ENCODE measurements at places on chromosomes 2 and 18.

GRCh38 chr18:27856820-27857219 is 320.1 kb downstream of the CDH2 start:
- DNase-seq, result no peak

- DNase-seq, result peak; percentile 13
Observed at GRCh38 chr2:232333361-232334135, 45.0 kb upstream of the ALPP start.

GRCh38 chr18:79326413-79327198 is 69.1 kb upstream of the NFATC1 start:
- no peak for DNase-seq

DNA sequence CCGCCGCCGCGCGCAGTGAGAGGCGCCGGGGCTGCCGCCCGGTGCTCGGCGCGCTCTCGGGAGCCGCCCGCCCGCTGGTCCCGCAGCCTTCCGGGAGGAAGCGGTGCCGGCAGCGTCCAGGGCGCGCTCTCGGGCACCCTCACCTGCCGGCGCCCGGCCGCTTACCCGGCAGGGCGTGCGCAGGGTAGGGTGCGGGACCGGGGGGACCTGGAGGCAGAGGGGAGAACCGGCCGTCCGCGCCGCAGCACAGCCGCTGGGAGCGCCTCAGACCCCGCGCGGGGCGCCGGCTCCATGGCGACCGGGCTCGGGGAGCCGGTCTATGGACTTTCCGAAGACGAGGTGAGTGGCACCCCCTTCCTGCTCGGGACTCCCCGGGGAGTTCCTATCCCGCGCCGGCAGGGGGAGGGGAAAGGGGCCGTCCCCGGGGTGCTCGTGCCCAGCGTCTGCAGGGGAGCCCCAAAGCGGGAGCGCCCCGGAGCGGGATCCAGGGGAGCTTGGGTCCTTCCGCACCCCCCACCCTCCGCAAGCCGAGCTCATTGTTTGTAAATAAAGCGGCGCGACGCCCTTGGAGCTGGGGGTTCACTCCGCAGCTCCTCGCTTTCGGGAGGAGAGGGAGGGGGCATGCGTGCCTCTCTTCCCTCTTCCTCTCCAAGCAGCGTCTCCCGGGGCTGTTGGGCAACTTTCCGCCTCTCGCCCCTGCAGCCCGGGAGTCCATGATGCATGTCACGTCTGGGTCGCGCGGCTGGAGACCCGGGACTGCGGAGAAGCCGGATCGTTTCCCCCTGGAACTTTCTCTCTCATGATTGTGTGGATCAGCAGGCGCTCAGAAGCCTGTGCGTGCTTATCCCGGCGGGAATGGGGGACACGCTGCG is 580 bp downstream of the NEDD4L start:
- DNase-seq, result peak; percentile 64

GRCh38 chr2:26456440-26457250 is 21.3 kb downstream of the OTOF start:
- peak; percentile 62 for DNase-seq

DNA sequence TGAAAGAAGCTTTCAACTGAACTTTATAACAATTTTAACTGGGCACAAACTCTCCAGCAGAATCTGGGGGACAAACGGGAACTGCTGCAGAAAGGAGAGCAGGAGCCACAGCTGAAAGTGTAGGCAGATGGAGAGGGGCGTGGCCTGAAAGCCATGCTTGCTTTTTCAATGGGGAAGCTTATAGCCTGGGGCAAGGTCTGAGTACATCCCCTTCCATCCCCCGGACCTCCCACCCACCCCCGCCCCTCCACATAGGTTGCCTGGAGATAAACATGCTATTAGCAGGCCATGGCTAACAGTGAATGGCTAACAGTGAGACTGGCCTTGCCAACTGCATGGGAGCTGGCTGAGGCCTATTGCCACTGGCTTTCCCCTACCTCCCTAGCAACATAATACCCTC is 317.9 kb upstream of the TANK start:
- DNase-seq, result no peak

DNA sequence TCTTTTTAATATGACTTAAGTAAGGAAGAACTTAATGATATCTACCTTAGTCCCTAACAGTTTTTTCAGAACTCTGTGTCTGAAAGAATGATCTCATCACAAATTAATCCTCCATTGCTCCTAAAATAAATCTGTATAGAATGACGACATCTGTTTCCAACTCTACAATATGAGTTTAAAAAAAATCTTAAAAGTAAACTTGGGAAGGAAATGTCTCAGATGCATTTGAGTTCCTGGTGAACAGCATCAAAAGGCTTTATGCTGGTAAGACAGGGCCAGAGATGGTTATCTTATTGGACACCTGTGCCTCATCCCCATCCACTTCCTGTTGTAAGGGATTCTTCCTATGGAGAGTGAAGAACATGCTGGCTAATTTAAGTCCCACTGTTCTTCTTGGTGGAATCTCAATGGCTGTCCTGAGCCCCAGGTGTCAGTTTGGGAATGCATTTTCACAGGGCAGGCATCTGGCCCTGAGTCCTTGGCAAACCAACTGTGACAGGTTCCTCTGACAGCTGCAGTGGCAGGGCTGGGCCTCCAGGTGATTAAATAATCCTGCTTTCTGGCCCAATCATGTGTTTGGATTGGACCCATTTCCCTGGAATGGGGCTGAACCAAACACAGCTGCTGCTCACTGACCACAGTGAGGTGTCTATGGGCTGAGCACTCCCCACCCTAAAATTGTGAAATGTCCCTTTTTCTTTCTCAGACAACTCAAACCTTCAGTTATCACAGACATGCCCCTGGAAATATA is 12.9 kb upstream of the NCKAP5 start:
- peak; percentile 51 for DNase-seq

DNA sequence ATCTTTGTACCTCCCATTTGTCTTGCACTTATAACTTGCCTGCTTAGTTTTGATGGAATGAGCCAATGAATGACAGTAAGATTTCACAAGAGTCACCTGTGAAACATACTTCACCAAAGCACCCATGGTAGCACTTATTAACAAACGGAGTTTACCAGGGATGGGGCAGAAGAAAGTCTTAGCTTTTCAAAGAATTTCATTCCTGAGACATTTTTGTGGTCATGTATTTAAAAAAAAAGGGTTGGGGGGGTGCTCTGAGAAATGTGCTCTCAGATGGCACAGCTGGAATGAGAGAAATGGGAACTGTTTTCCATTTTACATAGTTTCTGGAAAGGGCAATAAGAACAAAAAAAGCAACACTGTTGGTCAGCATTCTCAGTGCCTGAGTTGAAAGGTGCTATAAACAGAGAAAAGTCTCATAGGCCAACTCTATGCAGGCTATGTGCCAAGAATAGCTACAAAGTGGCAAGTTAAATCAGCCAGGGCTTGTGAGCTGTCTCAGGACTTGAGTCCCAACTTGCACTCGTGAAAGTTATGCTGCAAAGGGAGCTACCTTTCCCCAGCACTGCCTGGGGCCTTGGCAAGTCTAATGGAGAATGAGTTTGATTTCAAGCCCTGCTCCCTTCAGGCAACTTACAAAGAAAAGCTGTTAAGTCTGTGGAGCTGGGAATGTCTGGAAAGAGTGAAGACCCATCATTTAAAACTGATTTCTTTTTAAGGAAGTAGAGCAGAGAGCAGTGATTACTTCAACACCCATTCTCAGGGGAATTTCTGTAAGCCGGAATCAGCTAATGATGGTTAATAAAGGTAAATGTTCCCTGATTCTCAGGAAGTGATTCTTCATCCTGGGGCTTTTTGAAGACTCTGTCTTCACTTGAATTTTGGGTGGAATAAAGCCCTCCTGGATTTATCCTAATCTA is 170.6 kb downstream of the SLC8A1 start:
- peak; percentile 87 for DNase-seq

- DNase-seq, result peak; percentile 79
Observed at GRCh38 chr2:197889041-197889440, 84.6 kb downstream of the PLCL1 start.

GRCh38 chr2:201432621-201433393 is 18.5 kb downstream of the TRAK2 start:
- peak; percentile 52 for DNase-seq

- DNase-seq, result no peak
Observed at GRCh38 chr2:586641-587076, 90.5 kb downstream of the TMEM18 start.

- no peak for DNase-seq
Observed at GRCh38 chr2:15642815-15643500, 51.3 kb downstream of the DDX1 start.

DNA sequence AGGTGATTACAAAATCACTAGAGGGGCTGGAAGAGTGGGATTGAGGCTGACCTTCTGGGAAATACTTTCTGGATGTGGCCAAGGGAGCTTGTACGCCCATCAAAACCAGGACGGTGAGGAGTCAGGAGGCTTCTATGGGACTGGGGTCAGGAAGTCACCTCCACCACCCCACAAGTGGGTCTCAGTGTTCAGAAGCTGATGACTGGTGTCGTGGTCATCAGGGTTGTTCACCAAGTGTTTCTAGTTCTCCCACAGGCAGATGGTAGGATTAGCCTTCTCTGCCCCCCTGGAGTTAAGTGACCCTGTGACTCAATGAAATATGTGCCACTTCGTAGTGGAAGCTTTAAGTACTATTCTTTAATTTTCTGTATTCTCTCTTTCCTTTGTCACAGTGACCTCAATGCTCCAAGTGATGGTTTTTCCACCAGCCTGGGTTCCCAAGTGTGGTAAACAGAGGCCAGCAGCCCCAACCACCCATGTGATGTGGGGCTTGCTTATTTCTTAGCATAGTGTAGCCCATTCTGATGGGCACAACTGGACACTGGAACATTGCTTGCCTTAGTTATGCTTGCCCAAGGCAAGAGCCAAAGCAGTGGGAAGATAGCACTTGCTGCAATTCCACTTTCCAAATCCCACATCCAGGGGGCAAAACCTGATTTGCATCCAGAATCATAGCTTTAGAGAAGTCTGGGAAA is 258.8 kb downstream of the CYP26B1 start:
- peak; percentile 52 for DNase-seq

GRCh38 chr2:27093430-27094352 is 7.1 kb downstream of the KHK start:
- no peak for DNase-seq

DNA sequence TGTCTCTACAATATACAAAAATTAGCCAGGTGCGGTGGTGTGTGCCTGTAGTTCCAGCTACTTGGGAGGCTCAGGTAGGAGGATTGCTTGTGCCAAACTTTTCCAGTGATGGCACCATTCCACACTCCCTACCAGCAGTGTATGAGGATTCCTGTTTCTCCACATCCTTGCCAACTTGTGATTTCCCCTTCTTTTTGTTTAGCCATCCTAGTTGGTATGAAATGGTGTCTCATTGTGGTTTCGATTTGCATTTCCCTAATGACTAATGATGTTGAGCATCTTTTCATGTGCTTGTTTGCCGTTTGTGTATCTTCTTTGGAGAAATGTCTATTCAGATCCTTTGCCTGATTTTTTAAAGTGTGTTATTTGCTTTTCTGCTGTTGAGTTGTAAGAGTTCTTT is 41.0 kb downstream of the EPB41L5 start:
- DNase-seq, result peak; percentile 68

DNA sequence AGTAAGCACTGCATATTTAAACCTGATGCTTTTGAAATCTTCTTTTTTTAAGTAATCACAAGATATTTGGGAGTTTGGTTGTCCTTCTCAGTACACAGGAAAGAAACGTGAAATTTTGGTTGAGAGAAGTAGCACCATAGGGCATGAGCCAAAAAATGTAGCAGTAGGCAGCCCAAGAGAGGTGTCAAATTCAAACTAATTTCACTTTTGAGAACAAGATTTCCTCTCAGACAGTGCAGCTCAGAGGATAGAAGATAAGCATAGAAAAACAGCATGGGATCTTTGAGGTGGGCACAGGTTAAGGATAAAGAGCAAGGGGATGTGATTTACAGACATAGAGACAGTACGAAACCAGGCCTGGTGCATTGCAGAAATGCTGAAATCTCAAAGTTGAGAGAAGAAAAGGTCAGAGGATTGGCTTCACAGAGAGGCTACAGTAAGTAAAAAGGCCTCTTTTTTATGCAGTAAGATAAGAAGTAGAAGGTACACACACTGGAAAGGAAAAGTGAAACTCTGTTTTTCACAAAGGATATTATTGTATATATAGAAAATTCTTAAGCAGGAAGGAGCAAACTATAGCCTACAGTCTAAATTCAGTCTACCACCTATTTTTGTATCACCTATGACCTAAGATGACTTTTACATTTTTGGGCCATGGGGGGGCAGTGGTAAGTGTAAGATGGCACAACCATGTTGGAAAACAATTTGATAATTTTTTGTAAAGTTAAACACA is 89.8 kb downstream of the PKP4 start:
- no peak for DNase-seq

DNA sequence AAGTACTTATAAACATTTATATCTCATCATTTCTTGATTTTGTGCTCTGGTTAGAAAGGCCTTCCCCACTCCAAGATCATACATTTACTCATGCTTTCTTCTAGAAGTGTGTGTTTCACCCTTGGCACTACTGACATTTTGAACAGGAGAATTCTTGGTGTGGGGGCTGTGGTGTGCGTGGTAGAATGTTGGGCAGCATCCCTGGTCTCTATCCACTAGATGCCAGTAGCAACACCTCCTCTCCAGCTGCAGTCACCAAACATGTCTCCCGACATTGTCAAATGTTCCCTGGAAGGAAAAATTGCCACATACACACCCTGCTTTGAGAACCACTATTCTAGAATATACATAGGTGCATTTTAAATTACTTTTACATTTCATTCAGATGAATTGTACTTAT is 8.7 kb upstream of the TGIF1 start:
- peak; percentile 18 for DNase-seq

GRCh38 chr18:63379639-63379962 is 12.6 kb upstream of the KDSR start:
- DNase-seq, result no peak

- DNase-seq, result no peak
Observed at GRCh38 chr2:143942486-143942885, 577.4 kb downstream of the ZEB2 start.

DNA sequence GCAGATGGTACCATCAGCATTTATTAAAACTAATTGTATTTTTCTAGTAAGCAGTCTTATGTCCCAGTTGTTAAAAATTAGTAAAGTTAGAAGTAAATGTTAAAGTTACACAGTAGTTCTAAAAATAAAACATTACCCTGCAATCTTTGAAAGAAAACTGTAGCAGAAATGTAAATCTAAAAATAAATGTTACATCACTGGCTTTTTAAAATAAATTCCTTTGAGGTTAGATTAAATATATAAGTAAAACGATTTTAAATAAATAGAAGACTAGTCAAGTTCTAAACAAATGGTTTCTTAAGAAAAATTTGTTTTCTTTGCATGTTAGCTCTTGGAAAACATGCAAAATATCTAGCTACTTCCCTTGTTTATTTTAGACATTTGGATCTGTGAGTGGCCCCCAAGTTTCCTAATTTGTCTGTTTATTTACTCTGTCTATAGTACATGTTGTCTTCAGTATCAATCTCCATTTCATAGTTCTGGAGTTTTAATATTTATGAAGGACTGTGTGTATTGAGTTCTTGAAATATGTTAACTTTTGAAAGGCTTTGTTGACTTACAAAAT is 58.2 kb downstream of the GLS start:
- no peak for DNase-seq

All from EL (cell line).